ENCODE measurements at places on chromosomes 12 and 14.

GRCh38 chr12:113601656-113602263 lies 130.1 kb upstream of the LHX5 start:
- DNase-seq = no peak

GRCh38 chr12:12016284-12017100 lies 54.2 kb upstream of the BCL2L14 start:
- peak; percentile 59 for DNase-seq

DNA sequence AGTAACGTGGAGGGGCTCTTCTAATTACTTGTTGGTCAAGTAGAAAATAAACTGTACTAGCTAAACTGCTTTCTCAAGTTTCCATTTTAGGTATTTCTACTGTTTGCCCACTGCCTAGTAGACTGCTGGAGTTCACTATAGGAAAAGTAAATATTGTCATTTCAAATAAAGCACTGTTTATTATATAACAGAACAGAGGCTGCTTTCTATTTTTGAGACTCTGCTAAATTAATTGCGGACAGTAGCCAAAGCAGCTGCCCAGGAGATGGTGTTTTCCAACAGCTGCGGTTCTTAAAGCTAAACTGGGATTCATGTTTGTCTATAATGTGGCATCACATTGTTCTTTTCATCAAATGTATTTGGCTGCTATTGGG lies 15.9 kb upstream of the SIX1 start:
- DNase-seq = no peak

- peak; percentile 45 for DNase-seq
Measured at GRCh38 chr12:75011120-75011519, 198.5 kb downstream of the KCNC2 start.

- DNase-seq = no peak
Measured at GRCh38 chr12:121424624-121424975, 24.7 kb downstream of the RNF34 start.

DNA sequence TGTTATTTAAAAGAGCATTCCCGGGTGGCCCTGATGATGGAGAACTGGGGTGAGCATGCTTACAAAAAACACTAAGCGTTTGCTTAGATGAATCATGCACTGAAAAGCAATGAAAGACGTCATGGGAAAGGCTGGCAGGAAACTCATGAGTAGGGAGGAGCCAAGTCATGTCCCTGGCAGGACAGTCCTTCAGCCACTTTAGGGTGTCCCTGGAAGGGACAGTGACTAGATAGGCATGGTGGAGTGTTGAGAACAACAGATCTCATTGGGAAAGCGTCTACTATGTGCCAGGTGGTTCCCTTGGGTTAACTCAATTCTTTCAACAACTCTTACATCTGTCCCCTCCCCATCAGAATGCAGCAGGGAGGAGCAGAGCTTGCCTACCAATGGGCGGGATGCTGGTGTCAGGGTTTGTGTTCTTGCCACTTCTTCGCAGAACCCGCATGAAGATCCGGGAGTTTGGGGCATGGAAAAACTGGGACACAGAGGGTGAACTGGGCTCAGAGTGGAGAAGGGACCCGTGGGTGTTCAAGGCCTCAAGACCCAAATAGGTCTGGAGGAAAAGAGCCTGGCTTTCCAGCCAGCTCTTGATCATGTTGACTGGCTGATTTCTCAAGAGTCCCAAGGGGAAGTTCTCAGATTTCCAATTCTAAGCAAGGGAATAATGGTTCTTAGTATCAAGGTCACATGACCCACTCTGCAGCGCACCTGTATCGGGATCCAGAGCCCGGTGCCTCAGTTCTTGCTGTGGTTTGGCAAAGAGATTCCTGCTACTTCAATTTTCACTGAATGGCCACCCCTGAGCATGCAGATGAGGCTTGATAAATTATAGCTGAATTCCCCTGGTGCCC lies 653.9 kb upstream of the TBX3 start:
- no peak for DNase-seq

- no peak for DNase-seq
Measured at GRCh38 chr14:68308726-68309520, 483.9 kb downstream of the ZFP36L1 start.

- no peak for DNase-seq
Measured at GRCh38 chr12:118188690-118189371, 52.9 kb downstream of the PEBP1 start.

- no peak for DNase-seq
Measured at GRCh38 chr14:96255501-96256366, at the start of gene BDKRB1. TSS of gene BDKRB1 (plus strand) at chr14:96256210. CDS start at chr14:96263683, 7,473 bp downstream.

DNA sequence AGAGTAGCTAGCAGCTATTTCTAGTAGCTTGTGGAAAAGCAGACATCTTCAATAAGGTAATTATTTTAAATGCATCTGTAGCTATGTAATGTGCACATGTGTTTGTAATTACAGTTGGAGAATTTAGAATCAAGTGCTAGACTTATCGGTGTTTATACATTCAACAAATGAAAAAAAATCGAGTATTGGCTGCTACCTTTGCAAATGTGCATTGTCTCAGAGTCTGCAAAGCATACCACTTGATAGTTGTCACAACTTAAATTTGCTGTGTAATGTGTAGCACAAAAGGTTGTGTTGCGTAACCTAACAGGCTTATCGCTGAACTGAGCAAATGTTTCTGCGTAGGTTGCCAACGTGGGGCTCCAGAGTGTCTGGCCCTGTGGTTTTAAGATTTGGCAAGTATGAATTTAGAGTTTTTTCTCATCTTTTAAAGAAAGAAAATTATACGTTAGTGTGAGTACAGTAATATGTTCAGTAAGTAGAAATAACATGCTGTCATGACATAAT lies 44.3 kb downstream of the TMTC2 start:
- no peak for DNase-seq

GRCh38 chr12:53062011-53062961 lies 12.4 kb downstream of the TNS2 start:
- no peak for DNase-seq

DNA sequence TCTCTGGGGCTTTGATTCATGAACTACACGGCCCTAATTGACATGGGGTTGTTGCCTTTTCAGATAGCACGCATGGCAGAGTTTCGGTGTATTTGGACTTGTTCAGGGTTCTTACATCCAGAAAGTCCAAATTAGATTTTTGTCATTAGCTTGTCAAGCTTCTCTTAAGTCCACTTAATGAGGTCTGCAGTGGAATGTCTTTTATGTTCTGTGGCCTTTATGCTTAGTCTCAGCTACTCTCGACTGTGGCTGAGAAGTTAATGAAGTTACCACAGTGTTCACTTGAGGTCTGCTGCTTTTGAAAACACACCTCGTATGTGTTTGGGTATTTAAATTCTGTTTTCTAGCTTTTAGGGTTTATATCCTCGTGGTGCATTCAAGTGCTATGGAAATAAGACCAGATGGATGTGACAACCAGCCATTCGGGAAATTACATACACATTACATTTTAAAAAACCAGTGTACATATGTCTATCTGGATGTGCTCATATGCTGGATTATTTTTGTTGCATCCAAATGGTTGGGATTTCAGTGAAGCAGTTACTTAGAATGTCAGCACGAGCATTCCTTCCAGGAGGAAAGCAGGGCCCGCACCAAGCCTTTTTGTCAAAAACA lies 80.2 kb downstream of the RMST start:
- no peak for DNase-seq

- no peak for DNase-seq
Measured at GRCh38 chr12:130711756-130712155, 4.3 kb downstream of the RIMBP2 start.

DNA sequence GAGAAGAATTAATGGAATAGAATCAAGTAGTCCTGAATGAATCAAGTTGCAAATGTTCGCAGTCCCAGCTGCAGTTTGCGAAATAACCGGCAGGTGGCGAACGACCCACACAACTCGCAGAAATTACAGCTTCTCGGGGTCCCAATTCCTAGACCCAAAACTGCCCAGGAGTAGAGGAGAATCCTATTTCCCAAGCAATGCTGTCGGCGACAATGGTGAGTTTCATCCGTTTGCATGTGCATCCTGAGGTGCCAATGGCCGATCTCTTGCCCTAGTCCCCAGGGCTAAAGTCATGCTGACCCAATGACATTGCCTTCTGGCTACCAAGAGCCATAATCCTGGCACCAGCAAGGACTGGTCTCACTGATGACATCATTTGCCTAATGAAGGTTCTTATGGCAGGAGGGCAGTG lies 8.5 kb upstream of the ASCL1 start:
- DNase-seq = peak; percentile 56

DNA sequence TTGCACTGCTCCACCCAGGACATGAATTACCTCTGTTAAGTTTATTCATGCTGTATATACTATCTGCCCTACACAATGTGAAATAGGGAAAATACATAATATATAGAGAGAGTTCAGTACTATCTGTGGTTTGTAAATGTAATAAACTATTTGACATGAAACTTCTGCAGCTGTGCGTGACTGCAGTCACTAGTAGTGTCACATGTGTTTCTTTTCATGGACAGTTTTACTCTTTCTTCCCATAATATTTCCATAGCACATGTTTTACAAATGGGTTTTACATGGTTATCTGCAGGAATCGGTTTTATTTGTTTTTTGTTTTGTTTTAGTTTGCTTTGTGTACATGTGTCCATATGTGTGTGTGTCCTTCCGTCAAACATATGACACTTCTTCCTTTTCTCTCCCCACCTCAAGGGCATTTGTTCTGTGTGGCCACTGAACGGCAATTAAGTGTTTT lies 1644.1 kb upstream of the FLRT2 start:
- DNase-seq = no peak

DNA sequence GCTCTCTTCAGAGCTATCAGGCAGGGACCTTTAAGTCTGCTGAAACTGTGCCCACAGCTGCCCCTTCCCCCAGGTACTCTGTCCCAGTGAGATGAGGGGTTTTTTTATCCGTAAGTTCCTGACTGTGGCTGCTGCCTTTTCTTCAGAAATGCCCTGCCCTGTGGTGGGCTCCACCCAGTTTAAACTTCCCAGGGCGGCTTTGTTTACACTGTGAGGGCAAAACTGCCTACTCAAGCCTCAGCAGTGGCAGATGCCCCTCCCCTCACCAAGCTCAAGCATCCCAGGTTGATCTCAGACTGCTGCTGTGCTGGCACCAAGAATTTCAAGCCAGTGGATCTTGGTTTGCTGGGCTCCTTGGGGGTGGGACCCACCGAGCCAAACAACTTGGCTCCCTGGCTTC lies 46.9 kb upstream of the SLC16A7 start:
- DNase-seq = no peak

DNA sequence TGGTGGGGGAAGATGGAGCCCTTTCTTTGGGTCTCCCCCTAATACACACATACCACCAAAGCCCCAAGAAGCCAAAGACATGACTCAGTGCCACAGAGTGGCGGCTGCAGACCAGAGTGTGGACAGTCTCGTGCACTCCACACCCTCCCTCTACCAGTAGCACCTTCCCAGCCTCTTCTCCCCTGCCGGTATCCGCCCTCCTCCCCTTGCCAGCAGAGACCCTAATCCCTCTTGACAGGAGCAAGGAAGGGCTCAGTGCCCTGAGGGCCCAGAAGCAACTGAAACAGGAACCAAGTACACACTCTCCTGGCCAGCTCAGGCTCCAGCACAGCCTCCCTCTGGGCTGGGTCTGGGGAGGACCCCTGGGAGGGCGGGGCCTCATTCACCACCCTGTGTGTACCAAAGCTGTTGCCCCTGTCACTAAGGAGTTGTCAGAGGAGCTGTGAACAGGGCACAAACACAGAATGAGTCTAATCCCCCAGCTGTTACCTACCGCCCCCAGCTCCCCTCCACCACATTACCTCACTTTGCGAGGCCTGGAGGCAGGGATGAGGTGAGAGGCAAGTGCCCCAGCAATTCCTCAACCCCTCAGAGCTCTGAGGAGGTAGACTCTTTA lies 8.2 kb downstream of the SPRYD3 start:
- DNase-seq = no peak

GRCh38 chr12:68013181-68013580 lies 23.9 kb downstream of the IFNG-AS1 start:
- DNase-seq = no peak

DNA sequence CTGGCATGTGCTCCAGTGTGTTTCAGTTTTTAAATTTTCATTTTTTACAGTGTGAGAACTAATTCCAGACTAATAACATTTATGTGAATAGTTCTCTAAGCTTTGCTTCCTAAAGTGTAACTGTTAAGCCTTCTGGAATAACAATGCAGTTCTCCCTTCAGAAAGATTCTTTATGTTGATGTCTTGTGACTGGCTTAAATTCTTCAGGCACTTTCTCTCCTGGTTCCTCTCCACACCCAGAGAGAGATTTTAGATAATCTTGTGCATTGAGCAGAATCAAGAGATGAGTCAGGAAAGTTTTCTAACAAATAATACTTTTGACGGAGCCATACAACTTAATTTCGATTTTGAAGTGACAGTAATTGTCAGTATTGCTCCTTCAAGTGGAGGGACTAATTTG lies 118.5 kb downstream of the RAD51B start:
- no peak for DNase-seq

DNA sequence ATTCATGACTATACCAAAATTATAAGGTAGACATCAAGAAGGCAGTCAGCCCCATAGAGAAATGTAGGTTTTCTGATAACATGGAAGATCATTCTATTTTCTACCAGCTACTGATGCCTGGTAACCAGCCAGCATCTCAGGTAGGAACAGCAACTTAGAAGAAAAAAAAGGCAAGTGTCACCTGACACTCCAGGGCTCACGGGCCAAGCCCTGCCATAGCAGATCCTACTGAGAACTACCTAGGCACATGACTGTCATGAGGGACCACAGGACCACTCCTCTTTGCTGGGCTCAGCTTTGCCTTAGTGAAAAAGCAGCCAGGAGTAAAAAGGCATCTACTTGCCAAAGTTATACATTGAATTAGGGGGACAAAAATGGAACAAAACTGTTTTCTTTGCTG lies 33.4 kb downstream of the CORO1C start:
- no peak for DNase-seq

- no peak for DNase-seq
Measured at GRCh38 chr14:104228221-104228620, 89.8 kb downstream of the KIF26A start.

- DNase-seq = no peak
Measured at GRCh38 chr12:41683023-41683422, 461.7 kb downstream of the GXYLT1 start.

DNA sequence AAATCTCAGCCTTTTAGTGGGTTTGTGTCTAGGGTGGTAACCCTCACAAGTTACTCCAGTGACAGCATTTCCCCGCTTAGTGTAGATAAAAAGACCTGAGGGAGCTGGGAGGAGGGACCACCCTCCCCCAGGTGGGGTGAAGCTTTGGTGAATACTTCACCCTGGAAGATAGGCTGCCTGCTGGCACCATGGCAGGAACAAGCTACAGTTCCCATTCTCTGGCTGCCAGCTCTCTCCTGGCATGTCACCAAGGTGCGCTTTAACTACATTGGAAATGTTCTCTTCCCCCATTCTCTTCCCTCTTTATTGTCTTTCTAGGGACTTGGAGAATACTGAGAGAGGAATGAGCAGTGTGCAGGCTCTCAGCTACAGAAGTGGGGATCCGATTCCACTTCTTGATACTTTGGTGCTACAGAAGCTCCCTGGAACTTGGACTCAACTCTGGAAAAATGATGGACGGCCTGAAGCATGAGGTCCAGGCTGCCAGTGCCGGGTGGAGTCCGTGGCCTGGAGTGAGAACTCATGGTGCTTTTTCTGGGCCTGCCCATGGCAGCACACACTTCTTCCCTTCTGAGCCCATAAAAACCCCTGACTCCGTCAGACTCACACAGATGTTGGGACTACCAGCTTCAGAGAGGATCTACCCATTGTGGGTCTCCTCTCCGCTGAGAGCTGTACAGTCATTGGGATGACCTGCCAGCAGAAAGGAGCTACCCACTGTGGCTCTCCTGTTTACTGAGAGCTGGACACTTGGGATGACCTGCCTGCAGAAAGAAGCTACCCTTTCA lies 198.0 kb downstream of the ADGRD1 start:
- DNase-seq = no peak

GRCh38 chr14:102870994-102871831 lies 51.2 kb upstream of the AMN start:
- DNase-seq = no peak
